ENCODE measurements at places on chromosomes 1 and 21. TPM values are rescaled to one million over a fixed set of nuclear protein-coding genes. Genes with fewer than 3 reads are reported as not detected.

Gene JAM2
- 10.5 TPM for polyA plus RNA-seq

Gene ZNF683
- 0.34 TPM for polyA plus RNA-seq

Gene SAMD13
- 0.84 TPM for polyA plus RNA-seq

Gene LCE4A
- not detected for polyA plus RNA-seq

Gene CA6
- not detected for polyA plus RNA-seq

Gene IL19
- polyA plus RNA-seq: not detected

Gene GBP6
- polyA plus RNA-seq: not detected

Gene HEYL
- not detected for polyA plus RNA-seq

Gene OLFML2B
- polyA plus RNA-seq: 1.9 TPM

Gene PROX1
- 1.8 TPM for polyA plus RNA-seq

Gene ZMYND12
- polyA plus RNA-seq: 9.0 TPM

Gene FCRL5
- not detected for polyA plus RNA-seq

Gene CR1L
- not detected for polyA plus RNA-seq

Gene MMP23B
- not detected for polyA plus RNA-seq

Gene IGSF3
- polyA plus RNA-seq: 1.8 TPM

Gene FOXE3
- polyA plus RNA-seq: not detected

Gene C21orf91
- 3.2 TPM for polyA plus RNA-seq

Measured in Purkinje cell (primary cell).